HepG2 (cell line): ENCODE measurements at places on chromosomes 3 and 15. TPM values are rescaled to one million over a fixed set of nuclear protein-coding genes. Genes with fewer than 3 reads are reported as not detected.
A peak's percentile ranks its signal among the peaks of the same experiment; 100 is the strongest.

The ERICH6 gene
- total RNA-seq = not detected in 2 replicates

- H3K27ac ChIP-seq = no peak overlapping the region
- H3K4me3 ChIP-seq = no peak overlapping the region
- no peaks in the 10 kb centered on the region for H3K27me3 ChIP-seq
- H3K36me3 ChIP-seq = peaks cover 30% of the 10 kb centered on the region
- H3K4me1 ChIP-seq = no peaks in the 10 kb centered on the region
Observed at GRCh38 chr3:120637851-120638559, 41.9 kb downstream of the NDUFB4 start.

DNA sequence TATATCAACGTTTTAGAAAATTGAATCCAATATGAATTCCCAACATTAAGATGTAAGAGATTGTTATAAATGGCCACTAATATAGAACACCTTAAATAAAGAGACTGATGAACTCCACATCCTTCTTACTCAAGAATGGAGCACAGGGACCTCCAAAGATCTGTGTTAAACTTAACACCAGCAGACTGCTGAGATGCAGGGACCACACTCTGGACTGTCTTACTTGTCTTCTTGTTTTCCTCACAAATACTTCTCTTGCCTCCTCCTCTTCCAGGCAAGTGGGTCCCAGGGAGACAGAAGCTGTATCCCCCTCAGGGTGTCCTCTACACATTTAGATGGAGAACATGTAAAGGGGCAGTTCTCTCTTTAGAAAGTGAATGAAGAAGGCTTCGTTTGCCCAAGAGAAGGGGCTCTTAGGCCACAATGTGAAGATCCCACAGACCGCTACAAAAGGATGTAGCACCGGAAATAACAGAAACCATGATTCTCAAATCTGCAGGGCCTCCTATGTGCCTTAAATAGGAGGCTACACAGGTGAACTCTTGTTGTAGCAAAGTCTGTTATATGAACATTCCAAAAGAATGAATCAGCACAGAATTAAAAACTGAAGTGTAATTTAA is 52.2 kb downstream of the SATB1 start:
- no peak for DNase-seq
- H3K4me1 ChIP-seq = no peaks in the 10 kb centered on the region
- no peaks in the 10 kb centered on the region for H3K36me3 ChIP-seq
- no peaks in the 10 kb centered on the region; the same call in 1 of the 2 replicates for H3K27me3 ChIP-seq
- H3K27ac ChIP-seq = no peak overlapping the region

DNA sequence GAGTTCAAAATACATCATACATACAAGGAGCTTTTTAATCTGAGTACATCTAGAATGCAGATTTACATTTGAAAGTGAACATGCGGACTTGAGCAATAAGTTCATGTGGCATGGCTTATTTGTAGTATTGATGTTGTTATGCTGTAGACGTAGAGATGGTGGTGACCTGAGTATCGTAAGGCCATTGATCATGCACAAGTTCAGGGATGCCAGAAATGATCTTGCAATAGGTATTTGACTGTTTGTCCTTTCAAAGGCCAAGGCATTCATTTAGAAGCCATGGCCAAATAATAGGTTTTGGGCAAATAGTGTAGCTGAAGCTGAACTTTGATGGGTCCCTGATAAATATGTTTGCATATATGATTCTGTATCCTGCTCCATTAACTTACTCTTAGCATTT is 35.0 kb downstream of the ARNT2 start:
- peaks cover 34% of the 10 kb centered on the region for H3K4me1 ChIP-seq
- no peak overlapping the region for H3K27ac ChIP-seq
- no peaks in the 10 kb centered on the region for H3K36me3 ChIP-seq
- no peaks in the 10 kb centered on the region for H3K27me3 ChIP-seq
- no peak for DNase-seq

GRCh38 chr3:107660306-107660976 is 137.7 kb downstream of the BBX start:
- no peaks in the 10 kb centered on the region for H3K27me3 ChIP-seq
- H3K4me1 ChIP-seq = no peaks in the 10 kb centered on the region
- no peak overlapping the region for H3K27ac ChIP-seq
- no peaks in the 10 kb centered on the region for H3K36me3 ChIP-seq

- no peak overlapping the region for H3K27ac ChIP-seq
- H3K36me3 ChIP-seq = peaks cover 8% of the 10 kb centered on the region; the same call in 2 of the 3 replicates
- H3K27me3 ChIP-seq = no peaks in the 10 kb centered on the region
- H3K4me1 ChIP-seq = no peaks in the 10 kb centered on the region
- DNase-seq = no peak
- H3K4me3 ChIP-seq = no peak overlapping the region
Observed at GRCh38 chr3:71432044-71432975, 151.2 kb downstream of the FOXP1 start.

The CHP1 gene
- 76.4 and 111 TPM in 2 replicates for total RNA-seq

- DNase-seq = no peak
- peaks cover 38% of the 10 kb centered on the region for H3K4me1 ChIP-seq
- no peaks in the 10 kb centered on the region for H3K27me3 ChIP-seq
- H3K27ac ChIP-seq = no peak overlapping the region
Observed at GRCh38 chr15:39578851-39579486, 1.9 kb upstream of the THBS1 start.

DNA sequence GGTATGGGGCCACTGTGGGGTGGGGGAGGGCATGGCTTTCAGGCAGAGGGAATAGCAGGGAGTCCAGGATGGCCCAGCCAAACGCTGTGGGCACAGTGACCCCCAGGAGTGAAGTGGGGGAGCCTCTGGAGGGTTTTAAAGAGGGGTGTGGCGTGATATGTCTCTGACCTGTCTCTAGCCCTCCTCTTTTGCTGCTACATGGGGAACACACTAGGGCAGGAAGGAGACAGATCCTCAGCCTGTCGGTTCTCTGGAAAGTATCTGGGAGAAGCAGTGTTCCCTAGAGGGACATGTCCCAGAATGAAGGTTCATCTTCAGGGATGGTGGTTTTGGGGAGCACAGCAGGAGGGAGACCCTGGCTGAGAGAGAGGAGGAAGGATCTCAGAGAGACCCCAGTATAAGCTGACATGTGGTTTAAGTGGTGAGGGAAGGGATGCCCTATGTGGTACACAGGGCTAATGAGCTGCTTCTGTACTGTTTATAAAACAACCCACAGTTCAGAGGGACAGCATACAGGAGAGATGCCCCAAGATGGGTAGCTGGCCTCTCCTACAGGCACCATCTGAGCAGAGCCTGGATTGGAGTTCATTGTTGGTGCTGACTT is 37.7 kb downstream of the TRIM71 start:
- peaks cover 32% of the 10 kb centered on the region for H3K36me3 ChIP-seq
- DNase-seq = no peak
- peaks cover 100% of the 10 kb centered on the region for H3K4me1 ChIP-seq
- H3K27me3 ChIP-seq = no peaks in the 10 kb centered on the region
- H3K27ac ChIP-seq = peak overlapping the region; percentile 29
- H3K4me3 ChIP-seq = no peak overlapping the region

- H3K4me3 ChIP-seq = no peak overlapping the region
- peaks cover 10% of the 10 kb centered on the region for H3K36me3 ChIP-seq
- no peak for DNase-seq
- no peaks in the 10 kb centered on the region for H3K4me1 ChIP-seq
- no peak overlapping the region for H3K27ac ChIP-seq
Observed at GRCh38 chr15:89837134-89837829, 22.6 kb upstream of the ANPEP start.

The KLF15 gene
- 5.4 and 7.8 TPM in 2 replicates for total RNA-seq

DNA sequence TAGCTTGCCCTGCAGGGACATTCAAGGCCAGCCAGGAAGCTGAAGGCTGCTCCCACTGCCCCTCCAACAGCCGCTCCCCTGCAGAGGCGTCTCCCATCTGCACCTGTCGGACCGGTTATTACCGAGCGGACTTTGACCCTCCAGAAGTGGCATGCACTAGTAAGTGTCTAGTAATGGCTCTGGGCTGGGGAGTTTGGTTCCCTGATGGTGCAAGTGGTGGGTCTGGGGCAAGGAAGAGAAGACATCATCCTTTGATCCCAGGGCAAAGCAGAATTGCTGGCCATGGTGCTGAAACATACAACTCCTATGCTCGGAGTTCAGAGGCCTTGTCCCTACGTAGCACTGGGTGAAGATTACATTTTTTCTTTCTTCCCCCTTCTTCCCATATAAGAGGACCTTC is 311.4 kb downstream of the EPHB1 start:
- H3K4me1 ChIP-seq = no peaks in the 10 kb centered on the region
- no peaks in the 10 kb centered on the region for H3K36me3 ChIP-seq
- H3K27ac ChIP-seq = no peak overlapping the region
- H3K27me3 ChIP-seq = no peaks in the 10 kb centered on the region
- peak; percentile 30 for DNase-seq

The CCR8 gene
- total RNA-seq = not detected in 2 replicates
